ENCODE measurements at places on chromosomes 1 and 21. TPM values are rescaled to one million over a fixed set of nuclear protein-coding genes. Genes with fewer than 3 reads are reported as not detected.
A peak's percentile ranks its signal among the peaks of the same experiment; 100 is the strongest.

- DNase-seq, result no peak
These were observed 28.2 kb upstream of the SLC30A1 start for GRCh38 chr1:211606914-211607753.

DNA sequence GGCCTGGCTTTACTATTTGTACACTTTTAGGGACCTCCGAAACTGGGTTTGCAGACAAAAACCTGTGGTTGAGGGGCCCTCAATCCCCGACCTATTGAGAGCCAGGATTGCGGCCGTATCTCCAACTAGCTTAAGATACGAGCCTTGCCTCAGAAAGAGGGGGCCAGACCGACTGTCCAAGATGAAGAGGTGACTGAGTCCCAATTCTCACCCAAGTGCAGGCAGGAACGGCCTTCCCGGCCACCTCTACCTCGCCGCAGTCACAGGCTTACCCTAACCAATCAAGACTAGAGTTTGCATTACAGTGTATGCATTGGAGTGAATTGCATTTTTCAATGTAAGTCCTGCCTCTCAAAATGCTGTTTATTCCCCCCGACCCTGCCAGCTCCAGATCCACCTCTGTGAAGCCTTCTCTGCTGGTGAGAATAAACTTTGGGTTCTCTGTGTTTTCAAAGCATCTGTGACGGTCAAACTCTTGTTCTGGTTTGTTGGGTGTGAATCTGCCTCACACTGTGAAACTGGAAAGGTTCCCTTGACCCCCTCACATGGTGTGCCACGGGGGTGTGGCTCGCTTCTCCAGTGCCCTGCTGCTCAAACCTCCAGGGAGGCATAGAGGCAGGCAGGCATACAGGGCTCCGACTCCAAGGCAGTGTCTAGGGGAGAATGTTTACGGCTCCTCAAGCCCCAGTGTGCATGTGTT, 62.2 kb upstream of the WLS start:
- DNase-seq, result peak; percentile 78

- DNase-seq, result no peak
These were observed 125.4 kb upstream of the TMEM51 start for GRCh38 chr1:15028102-15028501.

GRCh38 chr1:227947676-227948492, at the start of gene WNT9A:
Gene WNT9A (minus strand): TSS chr1:227947932. CDS start chr1:227947887, 45 bp downstream.
- DNase-seq, result peak; percentile 87

Gene VAV3
- 9.6 TPM for total RNA-seq

Gene TMEM50A
- total RNA-seq, result 99.3 TPM

GRCh38 chr1:3772715-3773571, at the start of gene SMIM1:
Gene SMIM1 (plus strand): TSS chr1:3772749. CDS start chr1:3775374, 2,625 bp downstream.
- DNase-seq, result peak; percentile 61

DNA sequence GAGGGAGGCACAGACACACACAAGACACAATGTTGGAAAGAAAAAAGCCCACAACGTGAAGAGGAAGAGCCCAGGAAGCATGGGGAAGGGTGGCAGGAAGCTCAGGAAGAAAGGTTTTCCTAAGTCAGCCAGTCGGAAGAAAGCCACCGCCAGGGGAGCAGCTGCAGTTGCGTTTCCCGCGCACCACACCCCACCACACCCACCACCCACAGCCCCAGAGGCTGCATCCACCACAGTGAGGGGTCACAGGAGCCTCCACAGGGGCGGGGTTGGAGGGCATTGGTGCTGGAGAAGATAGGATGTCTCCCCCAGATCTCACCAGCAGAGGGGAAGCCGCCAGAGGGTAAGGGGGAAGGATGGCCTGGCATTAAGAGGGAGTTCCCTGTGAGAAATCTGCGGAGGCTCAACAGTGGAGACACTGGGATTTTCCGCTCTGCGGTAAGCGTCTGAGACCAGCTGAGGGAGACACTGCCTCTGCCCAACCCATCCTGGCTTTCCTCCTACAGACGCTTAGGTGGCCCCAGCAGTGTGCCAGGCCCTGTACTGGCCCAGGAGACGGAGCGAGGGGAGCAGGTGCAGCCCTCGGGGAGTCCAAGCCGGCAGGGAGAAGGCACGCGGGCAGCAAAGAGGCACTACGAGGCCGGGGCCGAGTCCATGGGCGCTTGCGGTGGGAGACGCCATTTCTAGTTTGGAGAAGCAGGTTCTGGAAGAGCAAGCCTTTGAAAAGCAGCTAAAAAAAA, 19.8 kb downstream of the PGLYRP3 start:
- peak; percentile 57 for DNase-seq

GRCh38 chr1:168531615-168532345, 12.0 kb downstream of the XCL2 start:
- no peak for DNase-seq

Gene TMEM269
- total RNA-seq, result 0.66 TPM

GRCh38 chr1:39615086-39615673, 24.3 kb downstream of the HEYL start:
- no peak for DNase-seq

DNA sequence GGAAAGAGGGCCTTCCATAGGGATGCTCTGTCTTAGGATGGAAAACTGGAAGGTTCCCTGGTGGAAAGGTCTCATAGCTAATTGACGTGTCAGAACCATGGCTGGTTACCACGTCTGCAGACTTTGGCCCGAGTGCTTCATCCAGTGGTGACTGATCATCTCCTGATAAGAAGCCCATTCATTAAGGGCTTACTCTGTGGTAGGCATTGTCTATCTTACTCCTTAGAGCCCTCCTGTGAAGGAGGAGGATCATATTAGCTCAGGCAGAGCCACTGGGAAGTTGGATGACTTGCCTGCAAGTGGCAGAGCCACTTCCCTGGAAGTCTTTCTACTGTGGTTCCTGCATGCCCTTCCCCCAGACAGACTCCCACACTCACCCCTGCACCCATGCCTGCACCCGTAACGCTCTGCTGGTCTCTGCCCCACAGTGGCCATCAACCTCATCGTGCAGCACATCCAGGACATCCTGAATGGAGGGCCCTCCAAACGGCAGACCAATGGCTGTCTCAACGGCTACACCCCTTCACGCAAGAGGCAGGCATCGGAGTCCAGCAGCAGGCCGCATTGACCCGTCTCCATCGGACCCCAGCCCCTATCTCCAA, 79.9 kb downstream of the UCK2 start:
- DNase-seq, result peak; percentile 55

- DNase-seq, result no peak
These were observed 21.1 kb upstream of the GPR157 start for GRCh38 chr1:9149837-9150581.

Gene LRRC8D
- total RNA-seq, result 23.5 TPM

GRCh38 chr1:198915327-198916231, 276.7 kb downstream of the PTPRC start:
- no peak for DNase-seq

- no peak for DNase-seq
These were observed 40.8 kb downstream of the OLFML2B start for GRCh38 chr1:161982917-161983316.

Gene TSSK3
- total RNA-seq, result 6.4 TPM

Gene FAM131C
- 1.9 TPM for total RNA-seq

DNA sequence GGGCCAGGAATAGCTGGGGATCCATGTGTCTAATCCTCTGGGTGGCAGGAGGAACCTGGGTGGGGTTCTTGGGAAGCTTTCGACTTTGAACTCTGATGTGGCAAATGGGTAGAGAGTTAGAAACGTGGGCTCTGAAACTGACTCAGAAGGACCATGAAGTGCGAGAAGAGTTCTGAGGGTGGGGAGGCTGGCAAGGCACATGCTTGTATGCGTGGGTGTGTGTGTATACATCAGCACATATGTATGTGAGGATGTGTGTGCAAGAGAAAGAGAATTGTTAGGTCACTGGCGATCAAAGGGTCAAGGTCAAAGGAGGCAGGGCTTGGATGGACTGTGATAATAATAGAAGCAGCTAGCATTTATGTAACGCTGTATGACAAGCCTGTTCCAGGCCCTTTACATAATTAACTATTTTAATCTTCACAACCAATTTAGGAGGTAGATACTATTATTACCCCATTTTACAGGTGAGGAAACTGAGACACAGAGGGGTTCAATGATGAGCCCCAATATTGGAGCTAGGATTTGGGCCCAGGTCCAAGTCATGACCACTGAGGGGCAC, 84.5 kb upstream of the POU3F1 start:
- no peak for DNase-seq

GRCh38 chr1:171644805-171645483, 7.5 kb downstream of the MYOC start:
- peak; percentile 96 for DNase-seq

Gene KCNE2
- total RNA-seq, result 1.4 TPM

GRCh38 chr1:200894712-200895442, at the start of gene INAVA:
Gene INAVA (plus strand): TSS chr1:200894900. CDS start chr1:200898401, 3,501 bp downstream.
- DNase-seq, result peak; percentile 68

- no peak for DNase-seq
These were observed 6.6 kb upstream of the SLC35A3 start for GRCh38 chr1:99963041-99963795.

Gene NFASC
- total RNA-seq, result 45.9 TPM

Gene LACTBL1
- total RNA-seq, result not detected

GRCh38 chr1:118143121-118143520, 41.9 kb downstream of the SPAG17 start:
- no peak for DNase-seq

Gene TMPRSS15
- not detected for total RNA-seq

DNA sequence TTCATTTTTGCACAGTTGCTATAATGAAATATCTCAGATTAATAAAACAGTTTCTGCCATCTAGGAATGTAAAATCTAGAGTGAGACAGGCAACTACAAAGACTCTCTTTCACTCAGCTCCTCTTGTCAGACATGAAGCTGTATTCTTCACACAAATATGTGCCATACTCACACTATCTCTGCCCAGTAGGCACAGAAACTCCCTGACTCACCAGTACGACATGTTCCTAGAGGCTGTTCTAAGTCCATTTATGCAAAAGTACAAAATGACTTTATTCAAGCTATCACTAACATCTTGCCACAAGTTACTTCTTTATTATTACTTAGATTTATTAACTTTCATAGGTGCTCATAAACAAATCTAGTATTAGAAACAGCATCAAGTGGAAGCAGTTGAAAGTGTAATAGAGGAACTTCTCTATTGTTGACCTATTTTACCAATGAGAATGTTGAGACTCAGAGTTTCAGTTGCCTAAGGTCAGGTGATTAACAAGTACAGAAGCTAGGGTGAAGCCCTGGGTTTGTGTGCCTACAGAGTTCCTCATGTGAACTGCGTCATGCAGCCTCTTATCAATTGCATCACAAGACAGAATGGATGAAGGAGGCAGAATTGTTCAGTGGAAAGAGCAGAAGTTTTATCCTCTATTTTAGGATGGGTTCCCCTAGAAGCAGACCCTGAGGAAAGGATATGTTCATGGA, 98.9 kb downstream of the RGS2 start:
- DNase-seq, result no peak
